Activated T-helper 17 cell treated with anti-CD3 and anti-CD28 coated beads, Interleukin-2, amount 50 U/mL, for 72 hours (primary cell): ENCODE measurements at places on chromosomes 6 and 20. TPM values are rescaled to one million over a fixed set of nuclear protein-coding genes. Genes with fewer than 3 reads are reported as not detected.

Gene NHLRC1
- not detected for total RNA-seq

DNA sequence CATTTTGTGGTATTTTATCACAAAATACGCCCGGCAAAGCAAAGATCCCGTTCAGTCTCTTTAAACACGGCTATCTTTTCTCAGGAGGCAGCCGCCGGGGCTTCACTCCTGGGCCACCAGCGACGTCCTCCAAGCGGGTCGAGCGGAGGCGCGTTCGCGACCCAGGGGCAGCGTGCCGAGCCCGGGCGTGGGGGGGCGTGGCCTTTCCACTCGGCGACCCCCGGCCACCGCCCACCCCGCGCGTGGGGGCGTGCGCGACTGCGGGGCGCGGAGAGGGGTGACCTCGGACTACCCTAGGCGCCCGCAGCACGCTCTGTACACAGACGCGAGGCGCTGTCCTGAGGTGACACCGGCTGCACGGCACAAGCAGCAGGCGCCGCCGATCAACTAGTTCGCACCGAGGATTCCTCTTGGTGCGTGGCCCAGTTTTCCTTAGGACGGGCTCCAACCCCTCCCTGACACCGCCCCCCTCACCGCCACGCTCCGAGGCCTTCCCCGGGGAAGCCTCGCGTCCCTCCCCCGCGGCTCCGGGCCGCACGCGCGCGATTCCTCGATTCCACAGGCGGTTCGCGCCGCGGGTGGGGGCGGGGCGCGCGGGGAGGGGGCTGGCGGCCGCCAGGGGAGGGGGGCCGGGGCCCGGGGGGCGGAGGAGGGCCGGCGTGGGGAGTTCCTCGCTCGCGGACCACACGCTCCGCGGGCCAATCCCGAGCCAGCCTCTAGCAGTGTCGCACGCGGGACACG is 1.1 kb upstream of the JARID2 start:
- ATAC-seq = peak; percentile 27

- no peak for ATAC-seq
Observed at GRCh38 chr6:6411115-6411514, 90.7 kb upstream of the F13A1 start.

DNA sequence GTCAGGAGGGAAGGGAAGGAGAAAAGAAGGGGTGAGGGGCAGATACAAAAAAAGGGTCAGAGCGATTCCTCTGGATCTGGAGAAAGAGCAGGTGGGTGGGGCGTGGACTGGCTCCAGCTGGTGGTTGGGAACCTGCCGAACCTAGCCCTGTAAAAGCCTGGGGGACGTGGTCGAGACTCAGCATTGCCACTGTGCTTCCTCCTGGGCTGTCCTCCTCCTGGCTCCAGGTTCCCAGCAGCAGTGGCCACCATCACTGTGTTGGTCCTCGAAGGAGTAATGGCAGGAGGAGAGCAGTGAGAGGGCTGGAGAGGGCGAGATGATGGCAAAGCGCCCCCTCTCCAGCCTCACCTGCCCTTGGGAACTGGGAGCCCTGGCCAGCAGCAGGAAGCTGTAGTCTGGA is 3.5 kb upstream of the RAET1L start:
- ATAC-seq = no peak

- no peak for ATAC-seq
Observed at GRCh38 chr6:84417260-84417659, 189.8 kb upstream of the CEP162 start.

Gene FAXC
- total RNA-seq = not detected

GRCh38 chr6:132320007-132320406 is 81.3 kb downstream of the MOXD1 start:
- no peak for ATAC-seq

Gene SLC17A3
- total RNA-seq = 0.21 TPM

DNA sequence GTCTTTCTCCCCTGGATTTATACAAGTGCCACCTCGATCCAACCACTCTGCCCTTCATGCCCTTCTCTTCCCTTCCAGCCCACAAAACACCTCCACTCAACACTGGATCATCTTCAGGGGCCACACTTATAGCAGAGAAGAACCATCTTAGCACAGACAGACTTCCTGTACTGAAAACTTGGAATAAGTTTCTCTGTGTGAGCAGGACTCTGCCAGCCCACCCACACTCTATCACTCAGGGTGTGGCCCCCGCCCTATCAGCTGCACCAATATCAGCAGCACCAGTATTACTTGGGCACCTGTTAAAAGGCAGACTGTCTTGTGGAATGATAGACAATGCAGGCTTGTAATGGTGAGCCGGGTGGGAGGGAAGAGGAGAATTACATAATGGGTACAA is 86.7 kb downstream of the SCML4 start:
- no peak for ATAC-seq

Gene SRSF12
- 1.1 TPM for total RNA-seq

DNA sequence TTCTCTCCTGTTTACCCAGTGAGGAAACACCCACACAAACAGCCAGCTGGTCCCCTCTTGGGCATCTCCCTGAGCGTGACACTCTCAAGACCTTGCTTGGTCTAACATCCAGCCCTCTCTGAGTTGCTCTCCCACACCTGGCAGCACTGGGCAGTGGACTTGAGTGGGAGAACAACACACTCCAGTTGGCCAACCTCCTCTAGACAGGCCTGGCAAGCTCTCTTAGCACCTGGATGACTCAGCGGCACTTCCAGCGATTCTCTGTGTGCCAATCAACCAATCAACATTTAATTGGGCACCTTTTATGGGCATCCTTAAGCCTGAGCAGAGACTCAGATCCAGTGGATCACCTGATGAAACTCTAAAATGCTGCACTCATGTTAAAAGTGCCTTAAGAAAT is 76.6 kb upstream of the QKI start:
- ATAC-seq = no peak

DNA sequence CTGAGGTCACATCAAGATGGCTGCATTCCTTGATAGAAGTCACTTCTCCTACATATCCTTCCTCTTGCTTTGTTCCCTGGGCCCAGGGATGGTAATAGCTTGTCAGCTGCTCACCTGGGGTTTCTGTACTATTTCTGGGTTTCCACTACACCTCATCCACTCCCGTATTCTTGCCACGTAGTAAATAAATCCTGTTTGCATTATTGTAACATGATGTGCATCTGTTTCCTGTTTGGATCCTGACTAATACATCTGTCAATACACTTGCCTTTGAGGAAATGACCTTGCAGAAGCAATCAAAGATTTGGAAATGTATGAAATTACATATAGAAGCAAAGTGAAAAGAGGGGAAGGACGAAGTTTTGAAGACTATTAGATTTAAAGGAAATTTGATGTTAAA is 619.0 kb downstream of the PHF3 start:
- ATAC-seq = no peak

Gene MCHR2
- not detected for total RNA-seq

Gene ZNF337
- total RNA-seq = 15.0 TPM

- ATAC-seq = peak; percentile 85
Observed at GRCh38 chr20:57991211-57991881, 237.1 kb downstream of the ANKRD60 start.

- no peak for ATAC-seq
Observed at GRCh38 chr6:32779036-32779435, 15.7 kb upstream of the HLA-DQB2 start.

DNA sequence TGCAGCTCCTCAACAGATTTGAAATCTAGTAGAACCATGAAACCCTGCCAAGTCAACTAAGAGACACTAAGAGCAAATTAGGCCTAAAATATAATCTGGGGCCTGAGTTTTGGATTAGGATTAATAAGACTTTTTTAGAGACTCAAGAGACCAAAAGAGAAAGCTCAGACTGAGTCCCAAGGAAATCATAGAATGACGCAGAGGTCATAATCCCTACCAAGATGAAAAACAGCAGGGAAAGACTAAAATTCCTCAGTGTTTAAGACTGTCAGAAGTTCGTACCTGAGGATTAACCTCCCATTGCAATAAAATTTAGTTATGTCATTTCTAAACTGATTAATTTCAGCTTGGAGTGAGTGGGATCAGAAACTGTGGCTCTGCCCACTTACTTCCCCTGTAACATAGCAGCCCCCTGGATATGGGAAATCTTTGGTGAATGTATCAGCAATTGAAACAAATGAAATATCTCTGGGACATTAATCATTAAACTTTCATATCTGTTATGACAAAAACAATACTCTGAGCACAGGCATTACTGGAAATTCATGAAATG is 200.3 kb downstream of the EDN1 start:
- ATAC-seq = peak; percentile 64

- ATAC-seq = no peak
Observed at GRCh38 chr20:38523697-38524096, 51.1 kb downstream of the RALGAPB start.

Gene PHACTR1
- 1.5 TPM for total RNA-seq

DNA sequence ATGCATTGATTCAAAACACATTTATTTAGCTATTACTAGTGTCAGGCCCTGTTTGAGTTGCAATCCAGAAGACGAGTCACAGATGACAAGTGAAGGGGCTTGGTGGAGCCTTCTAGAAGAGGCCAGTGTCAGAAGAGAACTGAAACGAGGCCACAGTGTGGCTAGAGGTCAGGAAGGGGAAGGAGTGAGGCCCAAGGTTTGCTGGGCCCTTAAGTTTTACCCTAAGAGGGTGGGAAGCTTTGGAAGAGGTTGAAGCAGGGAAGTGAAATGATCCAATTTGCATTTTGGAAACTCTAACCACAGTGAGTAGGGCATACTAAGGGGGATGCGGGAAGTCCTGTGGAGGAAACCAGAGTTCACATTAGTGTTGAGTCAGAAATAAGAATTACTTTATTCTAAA is 25.0 kb downstream of the TTK start:
- peak; percentile 59 for ATAC-seq

GRCh38 chr6:139588076-139588639 is 213.7 kb upstream of the CITED2 start:
- ATAC-seq = no peak

Gene NOL7
- total RNA-seq = 92.5 TPM

GRCh38 chr6:51617751-51618150 is 469.7 kb downstream of the PKHD1 start:
- ATAC-seq = no peak

- ATAC-seq = peak; percentile 73
Observed at GRCh38 chr20:32366380-32366779, 8.2 kb downstream of the ASXL1 start.

Gene NKX2-4
- total RNA-seq = not detected

- no peak for ATAC-seq
Observed at GRCh38 chr6:161336479-161336878, 62.6 kb upstream of the AGPAT4 start.

- ATAC-seq = no peak
Observed at GRCh38 chr20:49161428-49162152, 26.5 kb downstream of the STAU1 start.

Gene CNR1
- 0.24 TPM for total RNA-seq

- no peak for ATAC-seq
Observed at GRCh38 chr6:41441598-41442351, 104.4 kb upstream of the FOXP4 start.

Gene CPNE5
- 3.9 TPM for total RNA-seq

GRCh38 chr6:157488058-157488457 is 107.1 kb downstream of the ZDHHC14 start:
- ATAC-seq = no peak

Gene SLC35D3
- total RNA-seq = not detected

GRCh38 chr20:47318586-47319516 is 37.6 kb downstream of the ZMYND8 start:
- ATAC-seq = peak; percentile 22

DNA sequence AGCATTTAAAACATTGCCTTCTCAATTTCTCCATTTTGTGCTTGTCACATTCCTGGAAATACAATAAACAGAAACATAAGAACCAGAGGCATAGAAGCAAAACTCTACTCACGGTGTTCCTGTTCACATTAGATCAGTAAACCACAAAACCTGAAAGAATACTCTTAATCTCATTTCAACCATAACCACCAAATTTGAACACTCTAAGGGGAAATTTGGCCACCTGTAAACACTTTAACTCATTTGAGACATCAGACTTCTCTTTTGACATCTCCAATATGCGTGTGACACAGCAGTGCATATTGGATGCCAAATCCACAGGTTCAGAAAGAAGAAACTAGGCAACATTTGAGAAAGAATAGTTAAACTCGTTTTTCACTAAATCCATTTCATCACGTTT is 153.8 kb upstream of the IRAK1BP1 start:
- ATAC-seq = no peak
